ENCODE measurements at places on chromosomes 4 and X.

GRCh38 chrX:100994352-100995281, 25.1 kb downstream of the ARL13A start:
- DNase-seq, result no peak

- DNase-seq, result no peak
Measured at GRCh38 chr4:140237616-140238350, 83.8 kb upstream of the MAML3 start.

DNA sequence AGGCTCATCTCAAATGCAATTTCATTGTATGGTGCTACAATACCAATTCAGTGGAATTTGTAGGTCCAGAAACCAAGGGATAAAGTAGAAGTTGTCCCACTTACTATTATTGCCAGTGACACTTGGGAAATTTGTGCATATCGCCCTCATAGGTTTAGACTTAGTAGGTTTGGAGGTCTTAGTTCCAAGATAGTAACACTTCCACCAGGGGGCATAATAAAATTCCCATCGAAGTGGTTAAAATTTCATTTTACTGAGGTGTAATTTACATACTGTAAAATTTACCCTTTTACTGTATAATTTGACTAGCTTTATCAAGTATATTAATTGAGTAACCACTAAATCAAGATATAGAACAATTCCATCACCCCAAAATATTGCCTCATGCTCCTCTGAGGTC, 174.6 kb downstream of the INPP4B start:
- no peak for DNase-seq

GRCh38 chr4:184662236-184662635, 12.7 kb downstream of the PRIMPOL start:
- no peak for DNase-seq

- DNase-seq, result no peak
Measured at GRCh38 chrX:10360116-10360515, 203.3 kb downstream of the CLCN4 start.

- DNase-seq, result no peak
Measured at GRCh38 chr4:35106091-35106734, 1138.1 kb downstream of the ARAP2 start.

- no peak for DNase-seq
Measured at GRCh38 chr4:147843162-147843561, 111.3 kb downstream of the ARHGAP10 start.

GRCh38 chr4:47213971-47214370, 182.6 kb downstream of the GABRB1 start:
- no peak for DNase-seq

- DNase-seq, result no peak
Measured at GRCh38 chr4:38803833-38804653, 548 bp downstream of the TLR1 start.

GRCh38 chr4:174702979-174703478, 126.0 kb downstream of the GLRA3 start:
- no peak for DNase-seq

DNA sequence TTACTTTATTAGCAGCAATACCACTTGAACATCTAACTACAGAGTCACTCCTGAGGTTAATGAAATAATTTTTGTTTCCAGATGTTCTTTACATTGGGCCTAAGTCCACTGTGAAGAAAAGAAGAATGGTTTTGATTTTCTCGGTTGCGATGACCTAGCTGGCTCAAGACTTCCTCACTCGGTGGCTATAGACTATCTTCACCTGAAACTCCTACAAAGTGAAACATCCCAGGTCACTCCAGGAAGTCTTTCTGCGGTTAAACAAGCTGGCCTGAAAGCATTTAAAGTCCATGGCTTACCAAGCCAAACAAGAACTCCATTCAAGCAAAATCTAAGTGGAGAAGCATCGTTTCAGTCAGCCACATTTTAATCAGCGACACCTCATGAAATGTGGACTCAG, 13.7 kb upstream of the SORBS2 start:
- DNase-seq, result no peak

- no peak for DNase-seq
Measured at GRCh38 chrX:43655151-43656004, 721 bp upstream of the MAOA start.

- DNase-seq, result no peak
Measured at GRCh38 chrX:108516184-108516583, 76.5 kb downstream of the COL4A5 start.

DNA sequence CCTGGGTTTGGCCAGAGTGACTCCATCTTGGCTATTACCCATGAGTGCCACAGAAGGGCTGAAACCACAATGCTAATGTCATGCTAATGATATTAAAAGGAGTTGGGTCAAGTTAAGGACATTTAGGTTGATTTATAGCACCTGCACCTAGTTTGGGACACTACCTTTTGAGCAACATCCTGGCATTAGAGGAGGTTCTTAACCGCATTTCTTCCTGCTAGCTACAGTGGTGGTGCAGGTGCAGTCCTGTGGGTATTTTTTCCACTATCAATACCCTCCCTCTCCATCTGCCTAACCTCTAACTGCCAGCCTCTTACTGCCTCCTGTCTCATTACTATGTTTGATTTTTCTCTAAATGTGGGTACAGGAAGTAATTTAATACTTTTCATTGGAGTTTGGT, 1276.1 kb downstream of the FSTL5 start:
- DNase-seq, result no peak

GRCh38 chr4:91226867-91227266, 1076.9 kb upstream of the GRID2 start:
- DNase-seq, result no peak

DNA sequence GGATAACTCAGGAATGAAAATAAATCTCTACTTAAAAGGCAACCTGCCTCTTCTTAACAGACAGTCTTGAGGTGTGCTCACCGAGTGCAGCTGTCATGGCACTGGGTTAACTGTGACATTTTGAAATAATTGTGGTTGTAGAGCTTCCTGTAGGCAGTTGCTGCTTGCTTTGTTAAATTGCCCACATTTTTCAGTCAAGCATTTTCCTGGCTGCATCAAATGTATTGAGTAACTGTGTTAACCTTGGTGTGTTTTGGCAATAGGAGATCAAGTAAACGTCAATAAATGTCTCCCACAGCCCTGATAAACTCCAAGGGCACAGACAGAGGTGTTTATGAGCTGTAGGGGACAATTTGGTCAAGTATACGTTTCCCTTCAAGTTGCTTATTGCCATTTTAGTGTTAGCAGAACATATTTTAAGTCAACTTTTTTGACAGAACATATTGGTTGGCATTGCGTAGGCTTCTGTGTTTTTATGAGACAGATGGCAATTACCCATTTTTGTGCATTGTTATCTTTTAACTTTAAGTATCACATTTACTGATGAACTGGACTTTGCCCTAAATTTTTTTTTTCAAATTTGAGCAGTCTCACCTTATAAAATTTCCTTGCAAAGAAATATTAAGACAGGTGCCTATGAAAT, 527.4 kb downstream of the C4orf33 start:
- DNase-seq, result no peak

DNA sequence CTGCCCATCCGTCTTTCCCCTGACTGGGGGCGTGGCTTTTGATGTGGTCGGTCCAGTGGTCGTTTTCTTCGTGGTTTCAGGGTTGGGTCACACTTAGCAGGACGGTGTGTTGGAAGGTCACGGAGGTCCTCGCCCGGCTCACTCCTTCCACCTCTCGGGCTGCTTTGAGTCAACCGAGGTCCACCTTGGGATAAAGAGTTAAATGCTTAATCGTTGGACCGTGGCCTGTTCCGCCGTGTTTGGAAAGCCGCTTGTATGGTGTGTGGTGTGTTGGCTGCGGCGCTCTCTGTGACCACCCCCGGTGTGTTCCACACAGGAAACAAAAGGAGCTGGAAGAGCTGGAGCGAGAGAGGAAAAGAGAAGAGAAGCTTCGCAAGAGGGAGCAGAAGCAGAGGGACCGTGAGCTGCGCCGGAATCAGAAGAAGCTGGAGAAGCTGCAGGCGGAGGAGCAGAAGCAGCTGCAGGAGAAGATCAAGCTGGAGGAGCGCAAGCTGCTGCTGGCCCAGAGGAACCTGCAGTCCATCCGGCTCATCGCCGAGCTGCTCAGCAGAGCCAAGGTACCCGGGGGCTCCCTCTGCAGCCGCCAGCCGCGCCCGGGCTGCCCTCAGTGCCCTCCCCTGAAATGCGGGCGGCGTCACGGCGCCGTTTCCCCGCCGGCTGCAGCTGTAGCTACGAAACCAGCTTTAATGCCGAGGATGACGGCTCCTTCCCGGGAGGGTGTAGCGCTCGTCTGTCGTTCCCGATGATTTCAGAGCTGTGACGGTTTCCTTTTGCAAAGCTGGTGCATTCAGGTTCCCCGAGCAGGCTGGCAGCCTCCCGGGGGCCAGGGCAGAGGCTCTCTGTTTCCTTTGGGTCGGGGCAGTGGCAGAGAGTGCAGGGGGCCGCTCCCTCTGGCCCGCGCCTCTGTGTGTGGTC, 7.7 kb downstream of the AKAP17A start:
- DNase-seq, result no peak

DNA sequence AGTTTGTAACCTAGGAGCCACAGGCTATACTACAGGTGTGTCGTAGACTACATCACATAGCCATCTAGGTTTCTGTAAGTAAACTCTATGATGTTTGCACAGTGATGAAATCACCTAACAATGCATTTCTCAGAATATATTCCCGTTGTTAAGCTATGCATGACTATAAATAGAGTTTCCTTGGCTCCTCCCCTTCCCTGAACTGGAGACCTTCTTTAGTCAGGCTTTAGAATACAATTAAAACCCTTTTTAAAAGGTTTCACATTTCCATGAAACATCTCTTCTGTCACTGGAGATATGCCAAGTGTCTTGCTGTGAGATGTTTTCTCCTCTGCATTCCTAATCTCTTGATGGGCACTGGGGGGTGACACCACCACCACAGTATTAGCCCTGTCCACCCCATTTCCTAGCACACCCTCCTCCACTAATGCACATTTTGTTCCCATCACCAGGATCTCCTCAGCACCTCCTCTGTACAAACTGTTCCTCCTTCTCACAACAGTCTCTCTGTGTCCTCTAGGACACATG, 334.6 kb upstream of the CPEB2 start:
- DNase-seq, result no peak

GRCh38 chrX:43065978-43066377, 288.0 kb upstream of the PPP1R2C start:
- DNase-seq, result no peak

- DNase-seq, result no peak
Measured at GRCh38 chr4:566508-567295, 9.4 kb downstream of the TMEM271 start.

- no peak for DNase-seq
Measured at GRCh38 chrX:132442691-132443090, 46.1 kb downstream of the MBNL3 start.

DNA sequence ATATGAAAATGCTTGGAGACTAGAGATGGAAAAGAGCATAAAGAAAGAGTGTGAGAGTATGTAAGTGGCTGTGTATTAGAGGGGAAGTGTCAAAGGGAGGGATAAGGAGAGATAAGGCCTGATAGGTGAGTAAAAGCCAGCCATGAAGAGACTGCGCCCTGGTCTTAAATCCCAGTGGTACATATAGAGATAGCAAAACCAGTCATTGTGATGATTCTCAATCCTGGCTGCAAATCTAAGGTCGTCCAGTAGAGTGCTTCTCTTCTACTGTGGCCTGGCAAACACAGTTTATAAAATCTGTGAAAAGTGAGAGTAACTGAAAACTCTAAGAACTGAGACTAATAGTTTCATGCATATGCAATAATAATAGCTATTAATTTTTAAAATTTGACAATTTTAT, 86.9 kb downstream of the MAB21L2 start:
- no peak for DNase-seq

DNA sequence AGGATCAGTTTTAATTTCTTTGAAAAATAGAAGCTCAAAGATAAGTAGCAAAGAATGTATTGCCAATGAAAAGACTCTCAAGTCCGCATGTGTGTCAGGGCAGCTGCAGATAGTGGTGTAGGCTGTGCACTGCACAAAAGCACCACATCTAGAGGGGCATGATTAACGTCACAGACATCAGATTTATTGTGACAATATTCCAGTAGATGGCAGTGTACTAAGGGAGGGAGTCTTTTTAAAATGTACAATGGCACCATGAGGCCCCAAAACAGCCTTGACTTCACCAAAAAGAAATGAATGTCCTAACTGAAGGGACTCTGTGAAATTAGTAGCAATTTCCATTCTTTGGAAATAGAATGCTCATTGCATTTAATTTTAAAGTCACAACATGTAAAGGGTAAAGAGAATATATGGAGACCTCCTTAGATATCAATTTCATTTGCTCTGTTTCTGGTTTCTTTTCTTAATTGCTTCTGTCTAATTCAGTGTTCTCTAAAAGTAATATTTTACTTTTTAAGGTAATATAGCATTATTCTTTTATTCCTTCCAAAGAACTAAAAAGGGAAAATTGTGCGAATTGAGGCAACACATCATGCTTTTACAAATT, 98.4 kb downstream of the ZNF827 start:
- no peak for DNase-seq

- no peak for DNase-seq
Measured at GRCh38 chr4:73978886-73979285, 2.9 kb downstream of the PF4 start.

DNA sequence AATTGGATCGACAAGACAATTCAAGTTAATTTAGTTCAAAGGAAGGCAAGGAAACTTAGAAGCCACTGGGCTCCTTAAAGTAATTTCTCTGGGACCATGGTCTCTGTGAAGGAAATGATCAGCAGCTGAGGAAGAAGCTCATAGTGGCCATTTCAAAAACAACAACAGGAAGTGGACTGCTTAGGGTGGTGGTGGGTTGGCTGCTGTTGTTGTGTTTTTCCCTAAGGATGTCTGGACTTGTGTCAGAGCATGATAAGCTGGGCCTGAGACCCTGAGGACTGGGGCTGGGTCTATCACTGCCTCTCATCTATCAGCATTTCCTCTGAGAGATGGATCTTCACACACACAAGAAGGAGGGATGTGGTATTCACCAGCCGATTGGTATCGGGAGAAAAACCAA, 18.3 kb downstream of the KDR start:
- DNase-seq, result no peak

DNA sequence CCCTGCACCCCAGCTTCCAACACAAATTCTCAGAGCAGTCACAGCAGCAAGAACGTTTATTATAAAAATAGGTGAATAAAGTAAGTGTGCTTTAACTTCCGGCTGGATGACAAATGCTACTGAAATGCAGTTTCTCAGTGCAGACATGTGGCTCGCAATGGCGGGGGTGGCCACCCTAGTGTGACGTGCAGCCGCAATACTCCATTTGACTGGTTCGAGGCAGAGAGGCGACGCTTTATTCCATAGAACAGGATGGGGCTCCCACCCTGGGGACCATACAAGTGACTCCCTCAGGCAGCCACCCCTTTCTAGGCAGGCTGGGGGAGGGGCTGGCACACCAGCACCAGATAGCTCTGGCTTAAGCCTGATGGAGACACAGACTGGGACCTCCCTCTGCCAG, 14.5 kb downstream of the TNIP2 start:
- no peak for DNase-seq

GRCh38 chrX:21574793-21575192, 83.3 kb downstream of the KLHL34 start:
- no peak for DNase-seq

GRCh38 chrX:149629730-149630387, 1.7 kb downstream of the TMEM185A start:
- DNase-seq, result no peak
